T-cell (primary cell): ENCODE measurements at places on chromosomes 12 and 14. TPM values are rescaled to one million over a fixed set of nuclear protein-coding genes. Genes with fewer than 3 reads are reported as not detected.

CELA1 gene
- 3.5 TPM for total RNA-seq

CLEC2A gene
- total RNA-seq = not detected

CISTR gene
- not detected for total RNA-seq

KRT72 gene
- total RNA-seq = 52.7 TPM

PRH2 gene
- not detected for total RNA-seq

AHNAK2 gene
- total RNA-seq = not detected

PMCH gene
- total RNA-seq = 1.6 TPM

NRIP2 gene
- total RNA-seq = not detected

FRS2 gene
- 26.4 TPM for total RNA-seq

CLEC12A gene
- 0.26 TPM for total RNA-seq
